ENCODE measurements at places on chromosomes 7 and 10.

DNA sequence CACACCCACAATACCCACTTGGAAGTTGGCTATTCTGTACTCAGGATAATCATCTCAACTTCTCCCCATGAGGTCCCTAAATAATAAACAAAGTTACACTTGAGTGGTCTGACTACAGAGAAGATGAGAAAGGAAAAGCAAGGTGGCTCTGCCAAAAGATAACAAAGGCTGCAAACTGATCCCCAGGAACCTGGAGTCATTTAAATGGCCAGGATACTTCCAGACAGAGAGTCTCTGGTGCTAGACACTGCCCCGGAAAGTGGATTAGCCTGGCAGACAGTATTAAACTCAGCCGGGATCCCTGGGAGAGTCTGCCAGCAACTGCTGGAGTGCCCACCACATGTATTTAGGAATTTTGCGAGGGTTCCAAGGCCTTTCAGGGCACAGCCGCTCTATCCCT, 93.7 kb downstream of the DGKI start:
- DNase-seq, result no peak

- DNase-seq, result no peak
Observed at GRCh38 chr7:155979994-155980393, 167.7 kb upstream of the SHH start.

GRCh38 chr7:144991041-144991440, 155.2 kb upstream of the TPK1 start:
- DNase-seq, result no peak

- no peak for DNase-seq
Observed at GRCh38 chr7:1071731-1072254, 16.1 kb upstream of the GPER1 start.

DNA sequence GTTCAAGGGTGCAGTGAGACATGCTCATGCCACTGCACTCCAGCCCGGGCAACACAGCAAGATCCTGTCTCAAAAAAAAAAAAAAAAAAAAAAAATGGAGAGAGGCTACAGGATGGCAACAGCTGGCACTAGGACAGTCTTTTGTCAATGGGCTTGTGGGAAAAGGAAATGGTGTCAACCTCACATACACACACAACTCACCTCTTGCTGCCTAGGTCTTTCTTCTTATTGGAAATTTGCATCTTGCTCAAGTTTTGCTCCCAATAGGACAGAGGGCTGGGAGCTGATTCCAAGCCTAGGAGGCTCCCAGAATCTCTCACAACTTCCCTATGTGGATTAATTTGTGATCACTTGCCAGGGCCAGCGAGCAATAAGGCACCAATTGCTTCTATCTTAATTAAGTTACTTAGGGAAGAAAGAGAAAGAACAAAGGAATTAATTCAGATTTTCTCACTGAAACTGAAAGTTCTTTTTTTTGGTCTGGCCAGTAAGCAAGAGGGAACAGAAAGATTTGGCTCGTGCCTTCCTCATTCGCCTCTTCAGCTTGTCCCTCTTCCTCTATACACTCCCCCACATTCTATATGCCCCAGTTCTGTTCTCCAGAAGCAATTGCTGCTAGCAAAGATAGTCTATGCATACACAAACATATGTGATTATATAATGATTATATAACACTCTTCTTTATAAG, 33.8 kb downstream of the MAP3K8 start:
- no peak for DNase-seq

GRCh38 chr7:78063758-78064157, 265.2 kb downstream of the PHTF2 start:
- DNase-seq, result no peak

- no peak for DNase-seq
Observed at GRCh38 chr10:31315453-31315852, 3.6 kb upstream of the ZEB1 start.

DNA sequence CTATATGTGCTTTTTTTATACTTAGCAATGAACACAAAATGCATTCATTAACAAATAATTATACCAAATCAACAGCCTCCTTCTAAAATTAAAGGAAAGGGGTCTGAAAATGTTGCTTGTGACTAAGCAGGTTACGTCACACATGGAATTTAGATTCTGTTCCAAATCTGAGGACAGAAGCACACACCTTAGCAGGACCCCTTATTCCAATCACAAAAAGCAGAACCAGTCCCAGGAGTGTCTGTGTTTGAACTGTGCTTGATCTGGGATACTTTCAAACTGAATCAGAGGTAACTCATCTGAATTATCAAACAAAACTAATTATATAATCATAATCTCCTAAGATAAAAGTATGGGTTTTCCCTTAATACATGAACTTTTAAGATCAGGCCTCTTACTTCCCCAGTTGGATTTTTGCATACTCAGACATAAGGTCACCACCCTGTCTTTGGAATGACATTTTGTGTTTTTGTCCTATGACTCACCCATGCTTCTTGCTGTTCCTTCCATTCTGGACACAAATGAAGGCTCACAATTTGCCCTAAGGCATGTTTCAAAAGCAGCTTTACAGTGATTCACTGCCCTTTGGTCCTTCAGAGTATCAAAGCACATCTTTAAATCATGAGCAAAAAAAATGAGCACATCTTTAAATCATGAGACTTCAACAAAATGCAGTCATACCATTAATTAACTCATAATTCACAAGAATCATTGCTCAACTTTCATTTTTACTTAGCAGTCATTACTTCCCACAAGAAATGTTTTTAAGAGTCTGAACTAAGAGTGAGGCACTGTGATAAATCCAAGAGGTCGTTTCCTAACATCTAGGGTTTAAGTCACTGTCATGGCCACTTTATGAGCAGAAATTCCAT, 35.5 kb downstream of the SEMA3C start:
- DNase-seq, result no peak

DNA sequence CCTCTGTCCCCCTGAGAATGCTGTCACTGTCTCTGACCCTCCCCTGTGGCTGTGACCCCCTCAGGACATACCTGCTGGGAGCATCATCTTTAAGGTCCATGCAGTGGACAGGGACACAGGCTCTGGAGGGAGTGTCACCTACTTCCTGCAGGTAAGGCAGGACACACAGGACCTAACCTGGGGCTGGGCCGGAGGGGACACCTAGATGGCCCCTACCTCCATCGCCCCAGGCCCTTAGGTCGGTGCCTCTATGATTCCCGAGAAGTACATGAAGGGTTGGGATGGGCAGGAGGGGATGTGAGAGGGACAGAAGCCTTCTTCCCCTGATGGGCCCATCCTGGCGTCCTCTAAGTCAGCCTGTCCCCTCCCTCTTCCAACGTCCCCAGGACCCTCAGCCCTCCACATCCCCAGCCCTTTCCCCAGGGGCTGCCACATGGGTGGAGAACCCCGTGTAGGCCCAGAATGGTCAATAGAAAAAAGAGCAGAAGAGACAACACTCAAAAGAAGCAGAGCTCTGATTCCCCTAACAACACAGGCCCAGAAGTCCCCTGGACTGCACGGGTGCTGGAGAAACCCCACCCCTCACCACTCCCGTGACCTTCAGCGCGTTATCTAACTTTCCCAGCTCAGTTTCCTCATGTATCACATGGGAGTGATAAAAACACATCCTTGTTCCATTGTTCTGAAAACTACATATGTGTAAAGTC, 6.4 kb downstream of the CDHR1 start:
- DNase-seq, result no peak
